ENCODE measurements at places on chromosomes 2 and 18.

DNA sequence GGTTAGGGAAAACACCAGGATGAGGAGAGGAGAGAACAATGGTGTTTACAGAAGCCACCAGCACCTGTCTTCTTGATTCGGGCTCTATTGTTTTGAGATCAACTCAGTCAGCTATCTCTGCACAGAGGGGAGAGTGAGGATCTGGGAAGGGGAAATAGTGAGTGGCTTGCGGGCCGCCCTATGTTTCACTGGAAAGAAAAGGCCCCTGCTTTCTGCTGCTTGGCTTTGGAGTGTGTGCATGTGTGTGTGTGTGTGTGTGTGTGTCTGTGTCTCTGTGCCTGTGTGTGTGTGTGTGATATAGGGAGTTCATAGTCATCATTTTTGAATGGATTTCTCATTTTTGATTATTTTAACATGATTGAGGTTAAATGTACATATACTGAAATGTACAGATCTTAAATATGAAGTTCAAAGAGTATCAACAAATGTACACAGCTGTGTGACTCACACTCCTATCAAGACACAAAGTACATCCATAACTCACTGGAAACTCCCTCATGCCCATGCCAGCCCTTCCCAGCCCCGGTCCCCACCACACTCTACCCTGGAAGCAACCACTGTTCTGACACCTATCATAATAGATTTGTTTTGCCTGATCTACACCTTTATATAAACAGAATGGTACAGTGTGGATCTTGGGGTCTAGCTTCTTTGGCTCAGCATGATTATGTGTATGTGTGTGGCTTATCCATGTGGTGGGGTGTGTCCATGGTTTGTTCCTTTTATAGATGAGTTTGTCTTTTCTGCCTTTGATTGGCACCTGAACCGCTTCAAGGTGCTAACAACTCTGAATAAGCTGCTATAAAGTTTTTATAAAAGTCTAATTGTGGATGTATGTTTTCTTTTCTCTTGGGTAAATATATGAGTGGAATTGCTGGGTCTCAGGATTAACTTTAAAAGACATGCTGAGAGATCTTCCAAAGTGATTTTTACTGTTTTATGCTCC lies 258.3 kb downstream of the SETBP1 start:
- no peak for DNase-seq

DNA sequence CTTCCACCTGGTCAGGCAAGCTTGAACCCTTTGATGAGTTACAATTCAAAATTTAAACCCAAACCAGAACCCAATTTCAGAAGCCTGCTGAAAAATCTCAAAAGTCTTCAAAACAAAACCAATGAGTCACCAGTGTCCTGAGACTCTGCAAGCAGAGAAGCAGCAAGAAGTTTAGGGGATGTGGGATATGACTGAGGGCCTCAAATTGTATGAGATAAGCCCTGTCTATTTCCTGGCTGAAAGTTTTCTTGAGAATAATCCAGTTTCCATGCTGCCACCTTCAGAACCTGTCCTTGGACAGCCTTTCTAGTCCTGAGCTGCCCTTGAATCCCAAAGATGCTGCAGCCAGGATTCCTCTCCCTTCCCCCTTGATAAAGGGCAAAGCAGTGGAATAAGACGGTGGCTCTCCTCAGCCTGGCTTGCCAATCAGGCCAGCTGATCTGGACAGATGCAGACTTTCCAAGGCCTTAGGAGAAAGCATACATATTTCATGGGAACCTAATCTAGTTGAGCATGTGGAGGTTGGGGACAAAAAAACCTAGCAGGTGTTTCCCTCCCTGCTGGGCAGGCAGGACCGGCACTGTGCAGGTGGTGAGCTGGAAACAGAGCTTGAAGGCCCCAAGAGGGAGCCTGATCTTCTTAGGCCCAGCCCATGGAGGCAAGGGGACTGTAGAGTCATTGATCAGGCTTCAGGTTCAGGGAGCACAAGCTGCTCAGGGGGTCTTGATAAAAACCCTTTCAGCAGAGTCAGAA lies 278.0 kb upstream of the MGAT5 start:
- DNase-seq: peak; percentile 39

DNA sequence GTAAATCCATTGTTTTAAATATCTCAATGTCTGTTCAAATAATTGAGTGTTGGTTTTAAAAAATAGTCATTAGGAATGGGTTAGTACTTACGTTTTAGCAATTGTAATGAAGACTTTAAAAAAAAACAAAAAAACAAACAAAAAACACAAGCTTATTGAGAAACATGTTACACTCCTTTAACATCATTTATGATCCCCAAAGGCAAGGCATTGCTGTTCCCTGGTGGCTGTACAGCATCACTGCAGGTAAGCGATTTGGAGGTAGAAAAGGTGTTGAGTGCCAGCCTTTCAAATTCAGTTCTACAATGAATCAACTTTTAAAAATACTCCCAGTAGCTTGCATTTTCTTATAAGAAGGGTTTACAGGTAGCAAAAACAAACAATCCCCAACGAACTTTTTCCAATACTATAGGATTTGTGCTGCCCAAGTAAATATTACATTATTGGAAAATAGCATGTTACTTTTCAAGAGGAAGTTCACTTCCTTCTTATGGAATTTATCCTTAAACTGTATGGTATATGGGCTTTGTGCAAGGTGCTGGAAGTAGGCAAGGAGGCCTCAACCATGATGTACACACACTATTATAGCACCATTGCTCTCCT lies 27.5 kb downstream of the CNRIP1 start:
- DNase-seq: peak; percentile 37

DNA sequence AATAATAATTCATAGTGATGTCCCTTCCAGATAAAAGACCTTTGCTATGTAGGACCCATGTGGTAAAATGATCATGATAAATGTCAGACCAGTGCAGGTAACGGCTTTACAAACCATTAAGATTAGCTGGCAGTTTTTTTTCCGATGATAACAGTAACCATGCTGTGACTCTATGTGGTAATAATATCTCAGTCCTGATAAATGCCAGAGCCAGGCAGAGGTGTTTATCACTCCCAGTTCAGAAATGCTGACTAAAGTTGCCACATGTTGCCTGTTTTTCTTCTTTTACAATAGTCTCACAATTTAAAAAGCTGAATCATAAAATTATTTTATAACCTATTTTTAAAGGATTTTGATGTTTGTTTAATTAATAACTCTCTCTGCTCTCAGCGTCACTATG lies 565.1 kb downstream of the ARHGAP15 start:
- no peak for DNase-seq

GRCh38 chr2:129877795-129878775 lies 101.4 kb upstream of the RAB6C start:
- DNase-seq: peak; percentile 57

DNA sequence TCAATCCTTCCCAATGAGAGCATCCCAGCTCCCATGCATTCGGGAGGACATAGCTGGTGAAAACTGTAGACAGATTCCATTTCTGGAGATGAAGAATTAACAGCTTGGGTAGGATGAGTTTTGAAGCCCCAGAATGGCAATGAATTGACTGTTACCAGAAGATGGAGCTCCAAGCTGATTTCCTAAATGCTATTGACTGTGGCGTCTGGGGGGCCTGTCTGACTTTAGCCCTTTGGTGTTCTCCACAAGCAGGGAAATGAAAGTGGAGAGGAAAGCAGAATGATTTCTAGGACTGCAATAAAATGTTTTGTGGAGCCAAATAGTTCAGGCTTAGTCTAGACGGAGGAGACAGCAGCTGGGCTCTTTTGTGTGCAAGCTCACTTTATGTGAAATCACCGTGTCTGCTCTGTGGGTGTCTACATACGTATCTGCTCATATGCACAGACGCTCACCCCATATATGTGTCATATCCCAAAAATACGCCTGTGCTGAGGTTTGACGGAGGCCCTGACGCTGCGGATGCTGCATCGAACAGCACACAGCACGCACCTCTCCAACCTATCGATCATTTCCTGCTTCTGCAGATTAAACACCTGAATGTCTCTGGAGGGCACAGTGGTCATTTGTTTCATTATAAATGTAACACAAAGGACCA lies 166.4 kb upstream of the PXDN start:
- DNase-seq: peak; percentile 21

DNA sequence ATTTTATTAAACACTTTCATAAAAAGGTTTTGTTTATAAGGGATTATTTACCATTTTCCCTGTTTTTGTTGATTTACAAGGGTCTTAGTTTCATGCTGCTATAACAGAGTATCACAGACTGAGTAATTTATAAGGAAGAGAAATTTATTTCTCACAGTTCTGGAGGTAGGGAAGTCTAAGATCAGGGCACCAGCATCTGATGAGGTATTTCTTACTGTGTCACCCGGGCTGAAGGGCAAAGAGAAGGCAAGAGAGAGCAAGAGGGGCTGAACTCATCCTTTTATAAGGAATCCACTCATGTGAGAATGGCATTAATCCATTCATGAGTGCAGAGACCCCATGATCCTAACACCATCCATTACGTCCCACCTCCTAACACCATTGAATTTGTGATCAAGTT lies 160.0 kb upstream of the SLC39A10 start:
- no peak for DNase-seq

DNA sequence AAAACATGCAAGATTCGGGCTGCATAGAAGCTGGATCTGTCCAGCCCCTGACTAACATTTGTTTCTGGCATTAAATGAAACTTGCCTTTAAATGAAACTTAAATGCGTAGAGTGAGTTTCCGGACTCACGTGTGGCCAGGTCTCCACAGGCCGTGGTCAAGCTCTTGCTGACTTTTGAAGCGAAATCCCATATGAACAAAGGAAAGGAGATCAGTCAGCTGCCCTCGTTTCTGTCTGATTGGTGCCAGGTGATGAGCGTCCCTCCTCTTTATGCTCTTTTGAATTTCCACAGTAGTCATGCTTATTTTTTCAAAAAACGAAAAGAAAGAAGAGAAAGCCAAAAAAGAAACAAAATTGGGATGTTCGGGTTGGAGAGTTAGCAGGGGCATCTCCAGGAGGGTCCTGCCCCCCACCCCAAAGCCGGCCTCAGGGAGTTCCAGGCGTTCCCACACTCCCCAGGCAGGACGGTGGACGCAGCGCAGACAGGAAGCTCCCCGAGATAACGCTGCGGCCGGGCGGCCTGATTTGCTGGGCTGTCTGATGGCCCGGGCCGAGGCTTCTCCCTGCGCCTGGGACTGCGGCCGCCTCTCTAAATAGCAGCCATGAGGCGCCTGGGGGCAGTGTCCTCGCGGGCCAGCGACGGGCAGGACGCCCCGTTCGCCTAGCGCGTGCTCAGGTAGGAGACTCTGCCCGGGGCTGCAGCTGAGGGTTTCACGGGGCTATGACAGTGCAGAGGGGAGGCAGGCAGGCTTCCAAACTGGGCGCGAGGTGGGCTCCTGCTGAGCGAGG lies at the start of gene COLEC11:
TSS of gene COLEC11 (plus strand) at position 620 of the 789 bp plus-strand sequence. CDS start 9,229 bp downstream, outside the sequence.
- DNase-seq: peak; percentile 61

DNA sequence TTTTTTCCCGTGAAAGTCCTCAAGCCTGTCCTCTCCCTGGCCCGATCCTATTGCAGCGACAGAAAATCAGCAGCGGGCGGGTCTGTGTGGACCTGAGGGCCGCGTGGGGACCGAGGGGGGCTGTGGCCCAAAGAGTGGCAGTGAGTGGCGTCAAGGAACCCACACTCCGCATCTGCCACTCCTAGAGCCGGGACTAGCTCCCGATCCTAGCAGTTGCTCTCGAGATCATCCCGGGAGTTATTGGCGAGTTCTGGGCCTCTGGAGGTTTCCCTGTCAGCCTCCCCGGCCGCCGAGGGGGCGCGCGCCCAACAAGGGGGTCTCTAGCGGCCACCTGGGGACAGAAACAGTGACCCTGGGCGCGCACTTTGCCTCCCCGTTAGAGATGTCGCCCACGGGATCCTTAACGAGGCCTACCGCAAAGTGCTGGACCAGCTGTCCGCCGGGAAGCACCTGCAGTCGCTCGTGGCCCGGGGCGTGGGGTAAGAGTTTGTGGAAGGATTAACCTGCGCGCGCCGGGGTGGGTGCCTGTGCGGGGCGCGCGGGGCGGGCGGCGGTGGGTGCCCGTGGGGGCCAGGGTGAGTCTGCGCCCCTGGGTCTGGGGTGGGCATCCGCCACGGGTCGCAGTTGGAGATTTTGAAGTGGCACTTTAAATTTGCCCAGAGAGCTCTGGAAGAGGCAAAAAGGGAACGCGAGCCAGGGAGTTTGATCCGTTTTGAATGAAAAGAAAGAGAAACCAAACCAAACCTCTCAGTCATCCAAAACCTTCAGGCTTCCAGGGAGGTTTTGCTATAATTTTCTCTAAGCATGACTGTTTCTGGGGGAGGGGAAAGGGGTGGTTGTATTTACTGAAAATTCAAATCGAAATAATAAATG lies 3.5 kb downstream of the ADCYAP1 start:
- no peak for DNase-seq

DNA sequence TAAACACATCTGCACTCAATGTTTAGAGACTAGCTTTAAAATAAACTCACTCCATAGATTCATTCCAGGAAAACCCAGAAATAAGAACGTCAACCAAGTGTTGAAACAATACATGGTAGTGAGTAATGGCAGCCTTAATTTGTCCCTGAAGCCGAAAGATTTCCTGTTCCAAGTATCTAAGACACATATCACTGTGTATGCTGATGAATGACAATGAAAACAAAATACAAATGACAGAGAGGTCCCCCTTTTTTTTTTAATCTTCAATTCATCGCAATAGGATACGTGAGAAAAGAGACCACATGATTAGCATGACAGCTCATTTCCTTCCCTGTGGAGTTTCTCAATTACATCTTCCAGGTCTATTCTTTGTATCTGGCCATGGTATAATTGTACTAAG lies 160.5 kb upstream of the STK17B start:
- DNase-seq: peak; percentile 24

- DNase-seq: no peak
Measured at GRCh38 chr2:105723431-105723830, 21.3 kb upstream of the NCK2 start.

DNA sequence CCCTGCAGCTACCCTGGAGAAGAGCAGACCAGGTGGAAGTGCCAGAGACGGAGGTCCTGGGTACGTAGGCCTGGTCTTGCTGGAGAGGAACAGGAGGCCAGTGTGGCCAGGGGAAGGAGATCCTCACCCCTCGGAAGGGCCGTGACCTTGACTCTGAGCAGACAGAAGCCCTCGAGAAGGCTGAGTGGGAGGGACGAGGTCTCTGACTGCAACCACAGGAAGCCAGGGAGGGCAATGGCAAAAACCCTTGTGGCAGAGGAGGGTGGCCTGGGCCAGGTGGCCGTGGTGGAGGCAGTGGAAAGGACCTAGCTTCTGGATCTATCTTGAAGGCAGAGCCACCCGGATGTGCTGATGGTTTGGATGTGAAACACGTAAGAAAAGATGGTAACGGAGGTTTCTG lies 28.1 kb downstream of the THAP4 start:
- DNase-seq: no peak

GRCh38 chr2:166700079-166700478 lies 188.2 kb upstream of the XIRP2 start:
- no peak for DNase-seq

DNA sequence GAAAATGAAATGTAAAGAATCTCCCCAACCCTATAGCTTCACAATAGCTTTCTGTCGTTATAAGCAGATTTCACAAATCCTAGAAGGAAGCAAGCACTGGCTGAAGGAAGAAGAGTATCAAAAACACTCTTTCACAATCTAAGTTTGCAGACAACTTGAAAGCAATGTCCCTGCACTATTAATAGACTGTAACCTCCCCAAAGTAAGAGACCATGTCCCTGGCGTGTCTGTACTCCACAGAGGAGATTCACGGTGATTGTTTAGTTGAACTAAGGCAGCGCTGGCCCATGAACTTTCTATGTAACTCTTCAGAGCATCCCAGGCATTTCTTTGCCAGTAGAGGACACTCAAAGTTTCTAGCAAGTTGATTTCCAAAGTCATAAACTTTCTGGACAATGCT lies 128.0 kb upstream of the HNRNPA3 start:
- DNase-seq: no peak

All from EH (cell line).